Bladder microvascular endothelial cell (primary cell): ENCODE measurements at places on chromosomes 4 and X. TPM values are rescaled to one million over a fixed set of nuclear protein-coding genes. Genes with fewer than 3 reads are reported as not detected.

The FRYL gene
- 92.6 and 172 TPM in 2 replicates for total RNA-seq

The UNC5C gene
- under 0.01 and 0.13 TPM in 2 replicates for total RNA-seq

The TTC29 gene
- 0.06 and 0.16 TPM in 2 replicates for total RNA-seq

The ZAR1 gene
- total RNA-seq, result not detected in 2 replicates

The PF4V1 gene
- 0.25 TPM in 1 of 2 replicates, not detected in the other for total RNA-seq

The PNPLA4 gene
- total RNA-seq, result 3.2 and 6.7 TPM in 2 replicates

The PPP2R2C gene
- total RNA-seq, result 0.16 and 0.38 TPM in 2 replicates

The NRK gene
- total RNA-seq, result 0.57 TPM in 1 of 2 replicates, not detected in the other

The ELK1 gene
- 6.5 and 11.9 TPM in 2 replicates for total RNA-seq

The PAGE4 gene
- not detected in 2 replicates for total RNA-seq

The CXXC4 gene
- under 0.01 TPM in 2 replicates for total RNA-seq

The EGFL6 gene
- not detected in 2 replicates for total RNA-seq

The AMBN gene
- not detected in 2 replicates for total RNA-seq

The SOD3 gene
- total RNA-seq, result 0.31 and 0.32 TPM in 2 replicates

The TEX13B gene
- not detected in 2 replicates for total RNA-seq

The ADH4 gene
- total RNA-seq, result not detected in 2 replicates

The NLGN4X gene
- total RNA-seq, result under 0.01 and 0.50 TPM in 2 replicates

The ZFP42 gene
- total RNA-seq, result 0.16 TPM in 1 of 2 replicates, not detected in the other

The SYN1 gene
- under 0.01 TPM in 1 of 2 replicates, not detected in the other for total RNA-seq

The PPP4R3C gene
- total RNA-seq, result not detected in 2 replicates

The HERC5 gene
- total RNA-seq, result 3.9 and 4.0 TPM in 2 replicates

The ASB11 gene
- total RNA-seq, result not detected in 2 replicates

The NXF2B gene
- not detected in 2 replicates for total RNA-seq

The MEPE gene
- total RNA-seq, result not detected in 2 replicates

The CTSO gene
- total RNA-seq, result 5.5 and 5.7 TPM in 2 replicates

The NAA10 gene
- total RNA-seq, result 41.8 and 46.9 TPM in 2 replicates

The SULT1B1 gene
- total RNA-seq, result 1.1 and 1.7 TPM in 2 replicates

The BTK gene
- not detected in 2 replicates for total RNA-seq

The SORCS2 gene
- not detected in 2 replicates for total RNA-seq

The GRIA3 gene
- total RNA-seq, result 0.32 TPM in 1 of 2 replicates, not detected in the other

The CENPVL2 gene
- total RNA-seq, result not detected in 2 replicates

The GABRE gene
- 2.4 and 65.3 TPM in 2 replicates for total RNA-seq
